ENCODE measurements at places on chromosomes 7 and 10.

DNA sequence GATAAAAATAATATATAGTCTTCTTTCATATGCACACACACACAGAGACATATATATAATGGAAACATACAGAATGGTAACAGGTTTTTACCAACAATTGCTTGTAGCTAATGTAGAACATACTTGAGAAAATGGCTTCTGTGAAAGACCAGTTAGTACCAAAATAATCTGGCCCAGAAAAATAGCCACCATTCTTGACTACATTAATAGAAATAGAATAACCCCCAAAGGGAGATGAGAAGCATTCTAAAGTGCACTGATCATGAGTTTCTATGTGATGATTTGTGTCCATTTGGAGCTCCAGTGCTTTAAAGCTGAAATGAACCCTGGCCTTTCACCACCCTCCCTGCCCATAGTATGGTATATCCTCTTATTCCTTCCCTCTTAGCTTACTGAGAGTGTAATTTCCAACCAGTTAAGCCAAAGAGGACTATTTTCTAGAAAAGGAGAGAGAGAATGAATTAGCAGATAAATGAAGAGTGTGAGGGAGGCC, 22.9 kb upstream of the IFIT2 start:
- DNase-seq = no peak

- DNase-seq = no peak
Observed at GRCh38 chr10:63294781-63295180, 161.7 kb downstream of the NRBF2 start.

GRCh38 chr7:70942791-70943190, 189.2 kb upstream of the GALNT17 start:
- no peak for DNase-seq

- no peak for DNase-seq
Observed at GRCh38 chr10:110138197-110138812, 69.1 kb upstream of the MXI1 start.

- no peak for DNase-seq
Observed at GRCh38 chr10:16856567-16856966, 39.3 kb upstream of the RSU1 start.

- DNase-seq = no peak
Observed at GRCh38 chr10:77431980-77432797, 205.4 kb downstream of the KCNMA1 start.

- DNase-seq = no peak
Observed at GRCh38 chr10:99612167-99612831, 7.9 kb downstream of the SLC25A28 start.

- no peak for DNase-seq
Observed at GRCh38 chr10:86393862-86394455, 27.4 kb upstream of the GRID1 start.

- DNase-seq = no peak
Observed at GRCh38 chr10:132540456-132540855, 2.9 kb downstream of the INPP5A start.

DNA sequence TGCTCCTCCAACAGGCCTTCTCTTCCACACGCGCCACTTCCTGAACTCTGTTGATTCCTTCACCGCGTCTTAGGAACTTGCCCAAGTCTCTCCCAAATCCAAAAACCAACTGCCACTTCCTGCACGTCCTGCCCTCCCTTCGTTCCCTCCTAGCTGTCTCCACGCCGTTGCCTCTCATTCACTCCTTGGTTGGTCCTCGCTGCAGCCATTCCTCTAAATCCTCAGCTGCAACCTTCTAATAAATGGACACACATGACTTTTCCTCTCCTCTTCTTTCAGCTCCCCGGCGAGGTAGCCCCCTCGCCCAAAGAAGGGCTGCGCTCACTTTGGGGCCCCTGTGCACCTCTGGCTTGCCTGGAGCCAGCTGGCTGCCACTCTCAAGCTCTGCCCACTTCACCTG, 110.2 kb downstream of the XRCC2 start:
- DNase-seq = no peak

DNA sequence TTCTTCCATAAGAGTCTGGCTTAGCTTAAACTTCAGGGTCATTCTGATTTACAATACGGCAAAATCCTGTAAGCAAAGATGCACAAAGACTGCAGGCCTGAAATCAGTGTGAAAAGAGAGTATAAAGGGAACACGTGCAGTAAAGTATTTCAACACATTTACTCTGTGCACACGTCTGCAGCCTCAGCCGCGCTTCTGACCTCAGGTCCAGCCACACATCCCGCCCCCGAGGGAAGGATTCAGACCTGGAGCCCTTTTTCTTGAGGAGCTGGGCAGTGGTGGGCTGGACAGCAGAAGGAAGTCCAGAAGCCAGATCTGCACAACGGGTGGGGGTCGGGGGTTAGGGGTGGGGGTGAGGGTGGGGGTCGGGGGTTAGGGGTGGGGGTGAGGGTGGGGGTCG, 58.9 kb upstream of the FAM20C start:
- no peak for DNase-seq

DNA sequence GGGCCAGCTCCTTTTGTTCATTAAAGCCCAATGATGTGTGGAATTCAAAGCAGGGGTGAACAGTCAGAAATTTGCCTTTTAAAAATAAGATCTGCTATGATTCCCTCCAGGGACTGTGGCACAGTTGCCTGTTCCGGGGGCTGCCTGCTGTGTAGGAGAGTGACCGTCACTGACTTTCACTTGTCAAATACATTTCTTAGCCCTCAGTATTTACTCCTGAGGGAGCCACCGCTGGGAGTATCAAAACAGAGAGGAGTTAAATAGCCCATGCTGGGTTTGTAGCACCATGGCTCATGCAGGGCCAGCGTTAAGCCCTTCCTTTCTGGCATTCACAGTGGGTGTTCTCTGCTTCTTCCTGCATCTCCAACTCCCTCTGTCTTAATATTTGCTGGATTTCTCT, 897.8 kb downstream of the SORCS3 start:
- DNase-seq = no peak

DNA sequence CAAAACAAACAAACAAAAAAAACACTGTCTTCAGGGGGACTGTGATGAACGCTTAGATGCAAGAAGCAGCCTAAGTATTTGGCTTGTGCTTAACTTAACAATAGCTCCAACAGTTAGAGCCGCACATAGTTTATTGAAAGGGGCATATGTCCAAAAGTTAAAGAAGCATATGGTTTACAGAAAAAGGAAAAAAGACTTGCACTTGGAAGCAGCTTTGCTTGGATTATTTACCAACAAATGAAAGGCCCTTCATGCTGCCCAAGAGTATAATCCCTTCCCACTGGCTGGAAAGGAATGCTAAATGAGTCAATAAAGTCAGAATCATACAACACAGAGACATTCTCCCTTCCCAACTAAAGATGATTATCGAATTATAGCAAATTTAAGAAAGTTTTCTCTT, 77.9 kb downstream of the GLI3 start:
- no peak for DNase-seq

DNA sequence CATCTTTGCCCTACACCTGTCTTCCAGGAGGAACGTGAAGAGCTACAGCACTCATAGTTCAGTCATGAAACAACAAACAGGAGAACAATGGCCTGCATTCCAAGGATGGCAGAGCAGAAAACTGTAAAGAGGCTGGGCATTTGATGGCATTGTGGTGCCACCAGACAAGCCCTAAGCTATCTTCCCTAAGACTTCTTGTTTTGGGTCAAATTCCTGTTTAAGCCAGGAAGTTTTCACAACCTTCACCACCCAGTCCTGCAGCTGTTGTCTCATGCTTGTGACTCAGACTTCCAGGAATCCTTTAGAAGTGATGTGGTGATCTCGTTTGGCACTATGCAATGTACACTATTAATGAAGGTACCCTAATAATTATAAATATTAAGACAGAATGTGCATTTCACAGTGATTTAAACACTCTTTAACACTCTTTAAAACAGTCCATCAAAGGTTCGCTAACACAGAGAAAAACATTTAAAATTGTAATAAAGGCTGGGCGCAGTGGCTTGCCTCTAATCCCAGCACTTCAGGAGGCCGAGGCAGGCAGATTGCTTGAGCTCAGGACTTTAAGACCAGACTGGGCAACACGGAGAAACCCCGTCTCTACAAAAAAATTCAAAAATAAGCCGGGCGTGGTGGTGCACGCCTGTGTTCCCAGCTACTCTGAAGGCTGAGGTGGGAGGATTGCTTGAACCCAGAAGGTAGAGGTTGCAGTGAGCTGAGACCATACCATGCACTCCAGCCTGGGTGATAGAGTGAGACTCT, 2.7 kb upstream of the HERPUD2 start:
- DNase-seq = no peak
